ENCODE measurements at places on chromosomes 16 and 17. TPM values are rescaled to one million over a fixed set of nuclear protein-coding genes. Genes with fewer than 3 reads are reported as not detected.
A peak's percentile ranks its signal among the peaks of the same experiment; 100 is the strongest.

DNA sequence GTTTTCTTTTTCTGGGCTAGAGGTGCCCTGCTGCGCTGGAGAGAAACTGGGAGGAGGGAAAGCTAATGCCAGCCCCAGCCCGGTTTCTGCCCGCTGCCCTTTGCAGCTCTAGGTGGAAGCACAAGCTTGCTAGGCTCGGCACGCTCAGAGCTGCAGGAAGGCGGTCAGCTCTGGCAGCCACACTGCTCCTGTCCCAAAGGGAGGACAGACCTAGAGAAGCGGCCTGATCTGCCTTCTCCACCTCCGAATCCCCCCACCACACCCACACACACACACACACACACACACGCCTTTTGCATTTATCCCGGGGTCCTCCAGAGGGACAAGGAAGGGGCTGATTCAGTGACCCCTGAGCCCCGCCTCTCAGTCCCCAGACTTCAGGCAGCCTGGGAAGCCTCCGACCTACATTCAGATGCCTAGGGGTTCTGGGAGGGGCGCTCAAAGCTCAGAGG, 418.1 kb downstream of the SOX9 start:
- DNase-seq: no peak

DNA sequence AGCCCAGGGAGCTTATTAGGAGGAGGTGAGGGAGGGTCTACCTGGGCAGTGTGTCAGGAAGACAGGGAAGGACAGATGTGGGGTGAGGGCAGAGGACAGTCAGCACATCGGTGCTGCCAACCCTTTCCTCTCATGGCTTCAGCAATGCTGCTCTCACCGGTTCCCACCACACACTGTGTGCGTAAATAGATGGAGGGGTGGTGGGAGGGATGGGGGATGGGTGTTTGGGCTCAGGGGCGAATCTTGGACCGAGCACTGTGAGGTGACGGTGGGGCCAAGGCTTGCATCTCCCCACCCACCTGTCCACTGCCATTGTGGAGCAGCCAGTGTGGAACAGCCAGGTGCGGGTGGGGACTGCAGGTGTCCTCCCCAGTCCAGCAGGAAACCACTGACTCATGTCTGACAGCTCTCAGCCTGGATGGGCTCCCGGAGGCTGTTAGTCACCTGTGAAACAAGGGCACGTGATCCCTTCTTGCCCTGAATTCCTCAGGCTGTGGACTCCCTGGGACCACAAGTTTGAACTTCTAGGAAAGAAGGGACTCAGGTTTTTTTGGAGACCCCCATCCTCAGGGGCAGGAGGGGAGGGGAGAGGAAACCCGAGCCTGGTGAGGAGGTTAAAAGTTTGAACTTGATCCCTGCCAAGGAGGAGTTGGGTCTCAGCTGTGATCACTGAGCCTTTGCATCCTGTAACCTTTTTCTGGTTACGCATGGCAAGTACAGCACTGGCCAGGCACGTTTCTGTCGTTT, 42.7 kb upstream of the SMPD3 start:
- peak; percentile 81 for DNase-seq

- no peak for DNase-seq
Measured at GRCh38 chr16:55846598-55847346, 13.9 kb upstream of the CES1 start.

ERN1 gene
- 19.6 TPM for total RNA-seq

DNA sequence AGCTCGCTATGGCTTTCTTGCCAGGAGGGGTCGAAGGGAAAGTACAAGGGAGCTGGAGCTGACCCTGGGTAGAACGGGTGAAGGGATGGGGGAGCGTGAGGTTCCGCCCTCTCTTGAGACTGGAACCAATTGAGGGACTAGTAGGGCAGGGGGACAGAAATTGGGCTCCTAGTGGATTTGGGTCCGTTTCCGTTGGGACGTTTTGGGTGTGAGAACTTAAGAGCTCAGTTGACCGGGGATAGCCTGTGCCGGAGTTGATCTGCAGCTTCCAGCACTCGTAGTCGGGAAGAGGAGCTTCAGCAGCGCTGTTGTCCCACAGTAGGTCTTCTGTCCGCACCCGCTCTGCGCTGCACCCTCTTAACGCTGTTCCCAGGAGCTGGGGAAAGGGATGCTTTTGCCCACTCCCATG, 481 bp downstream of the CNTROB start:
- DNase-seq: peak; percentile 45

DNA sequence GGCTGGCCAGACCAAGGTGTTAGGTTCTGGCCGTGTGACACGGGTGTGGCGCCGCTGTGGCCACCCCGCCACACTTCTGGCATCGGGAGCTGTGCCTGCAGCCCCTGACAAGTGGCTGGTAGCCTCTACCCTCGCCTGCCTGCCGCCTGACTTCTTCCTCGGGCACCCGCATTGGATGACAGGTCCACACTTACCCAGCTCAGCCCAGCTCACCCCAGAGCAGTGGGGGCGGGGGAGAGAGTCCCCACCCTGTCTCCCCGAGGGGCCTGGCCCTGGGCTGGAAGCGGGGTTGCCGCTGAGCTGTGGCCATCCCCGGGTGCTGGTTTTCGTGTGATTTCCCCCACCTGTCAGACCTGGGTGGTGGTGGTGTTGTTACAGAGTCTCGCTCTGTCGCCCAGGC, 53.9 kb upstream of the ACSF3 start:
- DNase-seq: no peak

- DNase-seq: no peak
Measured at GRCh38 chr16:50315346-50315997, 49.1 kb downstream of the ADCY7 start.

- DNase-seq: no peak
Measured at GRCh38 chr17:37673386-37673785, 30.1 kb upstream of the DDX52 start.

GRCh38 chr16:46947900-46948547, 25.4 kb downstream of the DNAJA2 start:
- no peak for DNase-seq

RCVRN gene
- not detected for total RNA-seq

HIGD1B gene
- not detected for total RNA-seq

DNA sequence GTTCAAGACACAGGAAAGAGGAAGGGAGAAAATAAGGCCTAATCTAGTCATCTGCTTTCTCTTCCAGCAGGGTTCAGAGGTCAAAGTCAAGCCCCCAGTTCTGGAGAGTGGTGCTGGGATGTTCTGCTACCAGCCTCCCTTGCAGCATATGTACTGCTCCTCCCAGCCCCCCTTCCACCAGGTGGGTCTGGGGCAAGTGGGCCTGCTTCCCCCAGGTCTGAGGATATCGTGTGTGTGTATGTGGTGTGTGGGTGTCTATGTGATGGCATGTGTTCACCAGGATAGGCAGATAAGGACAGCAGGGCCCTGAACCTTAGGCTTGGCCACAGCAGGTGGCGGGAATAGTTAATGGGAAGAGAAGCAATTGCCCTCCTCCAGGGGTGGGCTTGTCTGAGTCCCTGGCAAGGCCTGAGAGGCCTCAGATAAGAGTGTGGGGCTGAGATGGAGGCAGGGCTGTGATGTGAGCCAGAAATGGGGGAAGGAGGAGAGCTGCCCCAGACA, 21.1 kb downstream of the FOXN1 start:
- no peak for DNase-seq

All from colonic mucosa (tissue), 4 donors.